Inflammatory macrophage treated with lipopolysaccharide for 4 hours (primary cell): ENCODE measurements at places on chromosomes 7 and 10.

GRCh38 chr7:139265673-139266072 is 34.6 kb downstream of the UBN2 start:
- no peak for DNase-seq

GRCh38 chr10:79098596-79099015 is 29.8 kb downstream of the ZMIZ1 start:
- no peak for DNase-seq

DNA sequence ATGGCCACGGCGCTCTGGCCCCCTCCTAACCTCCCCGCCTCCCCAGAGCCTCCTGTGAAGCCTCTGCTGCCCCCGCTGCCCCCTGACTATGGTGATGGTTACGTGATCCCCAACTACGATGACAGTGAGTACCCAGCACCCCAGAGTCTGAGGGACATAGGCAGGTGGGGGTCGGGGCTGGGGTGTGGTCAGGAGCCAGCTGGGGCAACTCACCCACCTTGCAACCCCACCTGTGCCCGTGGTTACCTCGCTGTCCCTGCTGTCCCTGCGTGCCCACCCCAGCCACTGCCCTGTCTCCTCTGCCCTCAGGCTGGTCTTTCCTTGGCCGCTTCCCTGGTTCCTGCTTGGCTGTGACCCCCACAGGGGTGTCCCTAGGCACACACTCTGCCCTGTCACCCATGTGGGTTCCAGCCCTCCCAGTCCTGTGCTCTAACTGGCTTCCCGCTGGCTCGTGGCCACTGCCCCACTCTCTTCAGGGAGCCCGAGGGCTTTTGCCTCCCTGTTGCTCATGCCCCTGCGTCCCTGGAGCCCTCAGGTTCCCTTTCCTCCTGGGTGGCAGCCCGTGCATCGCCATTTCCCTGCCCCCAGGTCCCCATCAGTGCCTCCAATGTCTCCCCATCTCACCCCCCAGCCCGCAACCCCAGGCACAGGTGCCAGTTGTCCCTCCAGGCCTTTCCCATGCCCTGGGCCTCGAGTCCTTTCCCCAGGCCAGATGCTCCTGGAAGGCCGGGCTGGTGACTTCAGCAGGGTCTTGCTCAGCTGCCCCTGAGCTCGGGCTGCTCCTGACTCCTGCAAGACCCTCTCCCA is 4.0 kb downstream of the AEBP1 start:
- DNase-seq, result no peak

GRCh38 chr10:131900350-131901152 is at the start of gene PPP2R2D:
Gene PPP2R2D (plus strand): TSS chr10:131901008. CDS start chr10:131901149, 141 bp downstream.
- DNase-seq, result peak; percentile 94

GRCh38 chr10:24851629-24852028 is 100.8 kb downstream of the PRTFDC1 start:
- DNase-seq, result no peak

DNA sequence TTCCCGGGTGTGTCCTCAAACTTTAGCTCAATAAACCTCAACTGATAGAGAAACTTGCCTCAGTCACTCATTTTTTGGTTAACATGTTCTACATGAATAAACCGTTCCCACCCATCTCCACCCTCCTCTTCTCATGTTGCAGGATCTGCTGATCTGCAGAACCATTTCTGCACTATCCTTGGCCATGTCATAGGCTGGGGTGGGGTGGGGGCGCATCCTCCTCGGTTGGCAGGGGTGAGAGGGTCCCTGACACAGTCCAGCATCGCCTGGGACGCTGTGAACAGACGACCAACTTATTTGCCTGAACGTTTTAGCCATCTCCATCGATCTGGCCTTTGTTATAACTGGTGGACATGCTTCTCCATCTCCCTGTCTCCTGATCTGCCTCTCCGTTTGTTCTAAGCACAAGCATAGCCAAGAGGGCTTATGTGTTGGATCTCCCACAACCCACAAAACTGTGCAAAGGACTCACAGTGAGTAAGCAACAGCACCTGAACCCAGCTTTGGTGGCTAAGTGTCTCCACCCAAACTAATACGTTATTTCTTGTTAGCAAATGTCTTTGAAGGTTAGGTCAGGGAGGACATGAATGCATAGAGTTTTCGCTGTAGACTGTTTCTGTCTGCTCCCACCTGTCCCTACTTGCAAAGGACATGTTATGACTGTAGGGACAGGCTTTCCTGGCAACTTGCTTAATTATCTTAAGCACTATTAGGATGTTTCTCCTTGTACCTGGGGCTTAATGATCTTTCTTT is 51.7 kb downstream of the PRKCQ start:
- no peak for DNase-seq

DNA sequence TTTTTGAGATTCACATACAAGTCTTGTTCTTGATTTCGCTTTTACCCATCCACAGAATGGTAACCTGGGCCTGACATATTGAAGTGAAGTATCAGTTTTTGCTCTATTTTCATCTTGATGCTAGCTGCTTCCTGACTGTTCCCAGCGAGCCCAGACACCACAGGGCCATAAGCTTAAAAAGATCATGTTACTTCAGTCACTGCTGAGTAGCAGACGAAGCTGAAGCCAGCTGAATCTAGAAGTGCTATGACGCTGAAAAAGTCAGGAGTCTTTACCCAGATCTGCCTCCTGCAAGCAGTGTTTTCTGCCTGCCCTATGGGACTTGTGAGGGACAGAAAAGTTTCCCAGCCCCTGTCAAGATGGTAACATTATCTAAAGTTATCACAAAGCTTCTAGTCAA is 2.7 kb upstream of the PRXL2A start:
- DNase-seq, result no peak

DNA sequence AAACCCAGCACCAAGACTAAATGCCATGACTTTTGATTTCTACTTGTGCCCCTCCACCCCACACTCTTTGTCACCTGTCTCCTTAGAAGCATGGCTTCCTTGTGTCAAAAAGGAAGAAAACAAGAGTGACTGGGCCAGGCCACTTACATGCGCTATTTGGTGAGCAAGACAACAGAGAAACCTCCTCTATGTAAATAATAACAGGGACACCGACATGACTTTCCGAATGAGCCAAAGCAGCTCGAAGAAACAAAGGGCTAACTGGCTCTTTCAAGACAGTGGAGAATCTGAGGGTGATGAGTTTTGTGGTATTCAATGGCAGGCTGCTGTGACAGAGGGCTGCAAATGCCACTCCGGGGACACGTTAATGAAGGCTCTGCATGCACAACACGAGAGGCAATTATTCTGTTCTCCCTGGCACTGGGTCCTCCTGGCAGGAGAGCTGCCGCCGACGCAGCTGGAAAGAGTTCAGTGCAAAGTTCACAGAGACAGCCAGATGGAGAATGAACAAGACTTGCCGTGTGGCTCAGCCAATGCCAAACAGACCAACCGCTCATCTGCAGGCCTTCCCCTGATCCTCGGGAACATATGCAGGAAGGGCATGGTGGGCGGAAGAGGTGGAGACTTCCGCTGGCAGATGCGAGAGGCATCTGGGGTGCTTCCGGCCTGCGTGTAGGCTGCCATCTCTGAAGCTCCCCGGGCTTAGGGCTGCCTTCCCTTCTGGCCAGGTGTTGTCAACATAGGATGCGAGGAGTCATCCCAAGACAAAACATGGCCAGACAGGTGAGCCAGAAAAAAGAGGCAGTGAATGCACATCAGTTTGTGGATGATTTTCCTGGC is 59.1 kb upstream of the SMNDC1 start:
- DNase-seq, result no peak

DNA sequence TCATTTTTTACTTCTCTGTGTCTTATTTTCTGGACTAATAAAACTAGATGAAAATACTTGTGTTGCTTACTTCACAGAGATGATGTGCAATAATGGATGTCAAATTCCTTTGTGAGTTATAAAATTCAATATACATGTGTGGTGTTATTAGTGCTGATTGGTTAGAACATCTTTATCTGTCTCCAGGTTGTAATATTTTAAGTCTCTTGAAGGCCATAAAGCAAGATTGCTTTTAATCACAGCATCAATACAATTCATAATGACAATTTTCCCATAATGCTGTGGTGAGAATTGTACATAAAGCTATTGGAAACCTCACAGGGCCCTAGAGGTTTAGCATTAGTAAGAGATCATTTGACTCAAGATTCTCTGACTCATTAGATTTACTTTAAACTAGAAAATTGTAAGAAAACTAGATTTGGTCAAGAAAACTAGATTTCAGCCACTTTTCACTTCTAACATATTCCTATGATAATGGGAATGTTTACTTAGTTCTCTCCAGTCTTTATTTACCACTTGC is 963.7 kb downstream of the REEP3 start:
- DNase-seq, result no peak

- no peak for DNase-seq
These were observed 337.4 kb upstream of the PODXL start for GRCh38 chr7:131893631-131894340.

DNA sequence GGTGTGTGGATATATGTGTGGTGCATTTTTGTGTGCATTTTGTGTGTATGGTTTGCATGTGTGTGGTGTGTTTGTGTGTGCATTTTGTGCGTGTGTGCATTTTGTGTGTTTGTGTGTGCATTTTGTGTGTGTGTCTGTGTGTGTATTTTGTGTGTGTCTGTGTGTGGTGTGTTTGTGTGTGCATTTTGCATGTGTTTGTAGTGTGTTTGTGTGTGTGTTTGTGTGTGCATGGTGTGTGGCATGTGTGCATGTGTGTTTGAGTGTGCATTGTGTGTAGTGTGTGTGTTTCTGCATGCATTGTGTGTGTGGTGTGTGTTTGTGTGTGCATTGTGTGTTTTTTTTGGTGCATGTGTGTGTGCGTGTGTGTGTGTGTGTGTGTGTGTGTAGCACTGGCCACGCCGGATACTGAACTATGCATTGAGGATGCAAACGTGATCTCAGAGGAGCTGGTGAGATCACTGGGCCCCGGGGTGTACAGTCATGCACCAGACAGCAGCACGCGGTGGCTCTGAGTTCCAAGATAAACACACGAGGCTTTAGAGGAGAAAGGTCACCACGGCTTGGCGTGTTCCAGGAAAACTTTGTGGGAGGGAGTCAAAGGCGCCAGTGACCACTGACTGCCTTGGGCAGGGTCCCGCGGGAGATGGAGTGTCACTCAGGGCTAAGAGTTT is 106.6 kb upstream of the SHH start:
- no peak for DNase-seq

DNA sequence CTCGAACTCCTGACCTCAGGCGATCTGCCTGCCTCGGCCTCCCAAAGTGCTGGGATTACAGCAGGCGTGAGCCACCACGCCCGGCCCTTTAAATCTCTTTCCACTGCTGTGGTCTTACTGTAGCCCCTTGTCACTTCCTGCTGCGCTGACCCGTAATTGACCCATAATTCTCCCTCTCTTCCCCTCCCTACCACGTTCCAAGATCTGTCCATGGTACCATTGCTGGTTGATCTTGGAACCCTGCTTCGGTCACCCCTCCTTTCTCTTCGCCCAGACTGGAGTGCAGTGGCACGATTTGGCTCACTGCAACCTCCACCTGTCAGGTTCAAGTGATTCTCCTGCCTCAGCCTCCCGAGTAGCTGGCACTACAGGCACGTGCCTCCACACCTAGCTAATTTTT is 6.5 kb downstream of the POR start:
- no peak for DNase-seq

GRCh38 chr7:79453558-79454360 is at the start of gene MAGI2:
Gene MAGI2 (minus strand): TSS chr7:79453667. CDS start chr7:79453320, 347 bp downstream.
- DNase-seq, result peak; percentile 37

- DNase-seq, result no peak
These were observed 18.7 kb downstream of the SRRM3 start for GRCh38 chr7:76220185-76221057.

GRCh38 chr10:69962746-69963135 is 89.9 kb upstream of the MACROH2A2 start:
- no peak for DNase-seq

GRCh38 chr10:13068071-13068470 is 31.9 kb upstream of the OPTN start:
- DNase-seq, result no peak

GRCh38 chr10:70542565-70542938 is 60.0 kb downstream of the PRF1 start:
- no peak for DNase-seq

GRCh38 chr10:93180482-93180931 is 106.8 kb downstream of the CYP26A1 start:
- no peak for DNase-seq

GRCh38 chr7:1852517-1853430 is 182.7 kb downstream of the ELFN1 start:
- no peak for DNase-seq

DNA sequence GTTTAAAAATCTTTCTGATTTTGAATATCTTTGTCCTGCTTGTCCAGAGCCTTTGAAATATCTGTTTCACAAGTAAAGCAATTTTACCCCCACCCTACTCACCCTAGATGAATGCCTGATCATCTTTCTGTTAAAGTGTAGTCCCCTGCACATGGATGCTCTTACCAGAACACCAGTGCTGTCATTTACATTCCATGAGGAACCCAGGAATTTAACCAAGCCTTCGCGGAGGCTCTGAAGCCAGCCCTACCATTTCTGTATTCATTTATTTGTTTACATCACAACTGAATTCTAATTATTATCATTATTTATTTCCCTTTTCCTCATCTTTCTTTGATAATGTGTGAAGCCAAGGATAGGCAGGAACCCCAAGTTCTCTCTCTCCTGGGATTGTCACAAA is 167.8 kb upstream of the MYO3A start:
- no peak for DNase-seq

DNA sequence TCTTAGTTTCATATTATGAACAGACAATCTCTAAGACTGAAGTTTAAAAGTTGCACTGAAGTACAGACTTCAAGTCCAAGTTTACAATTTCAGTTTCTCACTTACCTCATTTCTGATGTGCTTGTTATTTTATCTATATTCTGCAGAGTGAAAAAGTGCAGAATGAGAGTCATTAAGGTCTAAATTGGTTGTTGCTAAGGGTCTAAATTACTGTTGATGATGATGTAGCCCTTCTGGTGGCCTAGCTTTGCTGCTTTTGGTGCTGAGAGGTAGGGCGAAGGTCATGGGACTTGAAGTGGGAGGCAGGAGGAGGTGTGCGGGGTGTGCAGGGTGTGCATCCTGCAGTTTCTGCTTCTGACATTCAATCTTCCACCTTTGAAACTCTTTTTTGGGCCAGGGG is 38.8 kb upstream of the NRP1 start:
- DNase-seq, result no peak

DNA sequence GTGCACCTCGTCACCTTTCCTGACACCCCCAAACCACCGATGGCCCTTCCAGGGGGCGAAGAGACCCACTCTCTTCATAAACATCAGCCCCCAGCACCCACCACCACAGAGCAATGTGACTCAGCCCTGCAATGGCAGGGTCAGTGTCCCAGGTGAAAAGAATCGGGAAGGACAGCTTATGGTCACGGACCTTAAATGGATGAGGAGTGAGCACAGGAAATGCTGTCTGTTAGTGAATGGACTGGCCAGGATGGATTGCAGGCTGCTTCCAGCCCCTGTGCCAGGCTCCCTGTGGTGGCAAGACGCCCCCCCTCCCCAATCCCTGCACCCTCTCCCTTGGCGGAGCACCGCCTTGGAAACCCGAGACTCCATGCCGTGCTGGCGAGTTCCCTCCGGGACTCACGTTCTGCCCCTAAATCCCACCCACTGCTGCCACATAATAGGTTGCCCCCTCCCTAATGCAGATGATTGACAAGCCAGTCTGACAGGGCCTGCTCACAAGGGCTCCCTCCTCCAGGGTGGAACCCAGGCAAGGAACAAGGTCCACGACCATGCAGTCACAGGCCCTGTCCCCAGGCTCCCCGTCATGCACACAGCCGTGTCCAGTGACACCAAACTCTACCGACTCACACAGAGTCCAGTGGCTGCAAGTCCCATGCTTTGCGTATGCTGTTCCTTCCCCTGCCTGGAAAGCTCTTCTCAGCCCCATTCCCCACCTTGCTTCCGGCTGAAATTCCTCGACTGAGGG is 7.3 kb downstream of the ASB13 start:
- DNase-seq, result no peak
